ENCODE measurements at places on chromosomes 2 and 18.
A peak's percentile ranks its signal among the peaks of the same experiment; 100 is the strongest.

GRCh38 chr18:57446322-57446721 is 11.1 kb downstream of the ONECUT2 start:
- peak; percentile 66 for DNase-seq

- DNase-seq, result no peak
These were observed 228.3 kb downstream of the LDLRAD4 start for GRCh38 chr18:13446610-13447461.

DNA sequence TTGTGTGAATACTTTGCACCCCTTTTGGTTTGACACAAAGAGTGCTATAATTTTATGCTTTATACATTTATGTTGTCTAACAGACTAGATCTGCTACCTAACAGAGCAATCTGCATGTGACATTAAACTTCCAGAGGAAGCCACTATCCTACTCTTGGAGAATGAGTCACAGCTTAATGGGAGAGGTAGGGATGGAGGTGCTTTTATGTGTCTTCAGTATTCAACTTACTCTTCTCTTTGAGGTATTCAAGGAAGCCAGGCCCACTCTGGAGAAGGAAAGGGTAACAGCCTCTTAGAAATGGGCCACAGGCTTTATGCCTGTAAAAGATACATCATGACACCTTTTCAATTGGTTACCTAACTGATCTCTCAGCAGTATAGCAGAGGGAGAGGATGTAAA is 85.8 kb upstream of the NEUROD1 start:
- no peak for DNase-seq

DNA sequence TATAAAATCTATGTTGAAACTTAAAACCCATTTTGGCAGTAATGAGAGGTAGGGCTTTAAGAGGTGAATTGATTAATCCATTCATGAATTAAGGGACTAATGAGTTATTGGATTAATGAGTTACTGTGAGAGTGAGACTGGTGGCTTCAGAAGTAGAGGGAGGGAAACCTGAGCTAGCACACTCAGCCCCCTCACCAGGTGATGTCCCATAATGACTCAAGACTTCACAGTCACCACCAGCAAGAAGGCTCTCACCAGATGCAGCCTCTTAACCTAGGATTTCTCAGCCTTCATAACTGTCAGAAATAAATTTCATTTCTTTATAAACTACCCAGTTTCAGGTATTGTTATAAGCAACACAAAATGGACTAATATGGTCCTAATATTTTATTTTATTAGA is 621.7 kb upstream of the ACVR2A start:
- DNase-seq, result no peak

DNA sequence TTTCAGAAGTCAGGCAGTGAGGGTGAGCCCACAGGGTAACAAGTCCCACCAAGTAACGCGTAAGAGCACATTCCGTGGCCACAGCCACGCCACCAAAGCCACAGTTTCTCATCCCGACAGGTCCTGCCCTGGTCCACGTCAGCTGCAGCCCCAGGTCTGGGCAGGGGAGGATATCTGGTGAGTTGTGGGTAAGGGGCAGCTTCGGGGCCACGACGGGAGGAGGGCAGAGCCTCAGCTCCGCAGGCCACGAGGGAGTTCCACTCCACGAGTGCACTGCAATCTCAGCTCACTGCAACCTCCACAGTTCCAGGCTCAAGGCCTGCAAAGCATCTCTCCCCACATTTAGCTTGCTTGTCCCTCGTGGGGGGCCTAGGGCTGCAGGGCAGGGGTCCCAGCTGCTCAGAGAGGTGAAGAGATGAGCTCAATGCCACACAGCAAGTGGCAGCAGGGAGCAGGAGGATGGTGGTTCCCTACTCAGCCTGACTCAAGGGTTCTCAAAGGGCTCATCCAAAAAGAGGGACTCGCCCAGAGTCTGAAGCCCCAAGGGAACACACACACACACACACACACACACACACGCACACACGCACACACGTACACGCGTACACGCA is 12.5 kb downstream of the SNORC start:
- DNase-seq, result no peak

DNA sequence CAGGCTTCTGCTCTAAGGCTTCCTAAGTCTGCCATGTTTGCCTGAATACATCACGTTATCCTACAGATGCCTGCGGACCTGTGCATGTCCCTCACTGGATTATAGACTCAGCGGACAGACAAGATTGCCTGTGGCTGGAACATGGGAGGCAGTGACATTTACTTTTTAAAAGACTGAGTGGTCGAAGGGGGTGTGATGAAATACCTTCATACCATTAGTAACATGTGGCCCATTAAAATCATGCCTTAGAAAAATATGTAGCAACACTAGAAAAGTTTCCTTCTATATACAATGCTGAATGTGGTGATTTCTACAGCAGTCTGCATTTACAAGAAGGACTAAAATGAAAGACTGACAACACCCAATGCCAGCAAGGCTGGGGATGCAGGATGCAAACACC is 154.4 kb downstream of the ASB1 start:
- DNase-seq, result no peak

DNA sequence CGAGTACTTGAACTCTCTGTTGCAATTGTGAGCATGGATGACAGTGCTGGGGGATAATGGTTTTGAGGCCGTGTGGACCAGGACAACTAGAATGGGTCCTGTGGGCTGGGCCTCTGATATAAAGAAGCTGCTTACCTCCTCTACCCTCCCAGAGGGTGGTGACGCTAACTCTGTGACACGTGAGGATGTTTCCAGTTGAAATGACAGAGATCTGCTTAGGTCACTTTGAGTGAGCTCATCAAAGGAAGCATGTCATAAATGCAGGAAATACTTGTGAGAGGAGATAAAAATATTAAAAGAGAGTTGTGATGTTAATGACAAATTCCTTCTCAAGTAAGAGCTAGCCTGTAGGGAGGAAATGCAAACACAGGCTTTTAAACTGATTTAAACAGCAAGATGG is 16.4 kb downstream of the RMC1 start:
- DNase-seq, result no peak

DNA sequence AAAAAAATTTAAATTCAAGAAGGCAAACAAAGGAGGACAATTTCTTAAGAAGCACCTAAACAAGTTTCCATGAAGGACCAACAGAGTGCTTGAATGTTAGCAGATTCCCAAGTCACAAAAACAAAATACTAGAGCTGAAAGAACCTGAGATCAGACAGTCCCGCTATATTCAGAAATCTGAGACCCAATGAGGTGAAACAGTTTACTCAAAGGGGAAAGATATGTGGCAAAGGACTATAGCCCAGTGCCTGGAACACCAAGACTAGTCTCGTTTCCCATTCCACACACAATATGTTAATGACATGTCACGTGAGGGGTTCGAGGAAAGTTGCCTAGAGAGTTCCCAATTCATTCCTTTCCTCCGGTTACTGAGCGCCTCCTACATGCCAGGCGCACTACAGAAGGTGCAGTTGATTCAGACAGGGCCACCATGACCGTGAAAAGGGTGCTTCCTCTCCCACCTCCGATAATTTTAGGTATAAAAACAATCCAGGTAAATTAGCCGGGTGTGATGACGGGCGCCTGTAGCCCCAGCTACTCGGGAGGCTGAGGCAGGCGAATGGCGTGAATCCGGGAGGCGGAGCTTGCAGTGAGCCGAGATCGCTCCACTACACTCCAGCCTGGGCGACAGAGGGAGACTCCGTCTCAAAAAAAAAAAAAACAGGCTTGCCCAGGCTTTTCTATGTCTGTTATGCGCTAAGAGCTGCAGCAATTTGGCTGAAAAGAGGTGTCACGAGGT is 617 bp downstream of the SRBD1 start:
- DNase-seq, result peak; percentile 14

DNA sequence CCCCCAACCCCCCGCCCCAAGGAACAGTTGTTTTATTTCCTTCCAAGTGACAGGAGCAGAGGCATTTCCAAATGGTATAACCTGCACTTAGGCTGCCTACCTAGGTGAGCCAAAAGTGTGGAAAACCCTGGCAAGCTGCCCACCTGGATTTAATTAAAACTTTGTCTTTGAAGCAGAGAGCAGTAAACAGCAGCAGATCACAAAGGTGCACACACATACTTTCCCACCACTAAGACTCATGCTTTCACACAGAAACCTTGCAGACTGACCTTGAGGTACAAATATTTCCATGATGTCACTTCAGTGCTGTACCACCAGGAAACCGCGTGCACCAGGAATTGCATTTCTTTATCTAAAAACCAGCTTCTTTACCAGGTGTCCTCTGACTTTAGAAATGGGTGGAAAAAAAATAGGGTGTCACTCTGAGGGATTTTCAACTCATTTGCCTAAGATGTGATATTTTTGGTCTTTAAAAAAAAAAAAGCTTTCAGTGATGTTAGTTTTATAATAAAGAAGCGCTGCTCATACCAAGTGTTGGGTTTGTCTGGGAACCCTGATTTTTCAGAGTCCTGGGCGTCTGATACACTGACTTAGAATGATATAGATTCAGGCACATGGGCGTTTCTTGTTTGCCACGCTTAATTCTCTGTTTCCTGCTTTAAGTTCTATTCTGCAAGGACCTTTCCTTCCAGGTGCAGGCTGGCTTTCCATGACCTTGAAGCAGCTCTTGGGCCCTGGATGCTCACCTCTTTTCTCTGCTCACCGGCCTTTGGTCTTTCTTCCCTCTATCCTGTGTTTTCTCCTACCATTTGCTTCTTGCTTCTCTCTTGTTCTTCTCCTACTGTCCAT is 70.7 kb upstream of the BCL2L11 start:
- peak; percentile 44 for DNase-seq

DNA sequence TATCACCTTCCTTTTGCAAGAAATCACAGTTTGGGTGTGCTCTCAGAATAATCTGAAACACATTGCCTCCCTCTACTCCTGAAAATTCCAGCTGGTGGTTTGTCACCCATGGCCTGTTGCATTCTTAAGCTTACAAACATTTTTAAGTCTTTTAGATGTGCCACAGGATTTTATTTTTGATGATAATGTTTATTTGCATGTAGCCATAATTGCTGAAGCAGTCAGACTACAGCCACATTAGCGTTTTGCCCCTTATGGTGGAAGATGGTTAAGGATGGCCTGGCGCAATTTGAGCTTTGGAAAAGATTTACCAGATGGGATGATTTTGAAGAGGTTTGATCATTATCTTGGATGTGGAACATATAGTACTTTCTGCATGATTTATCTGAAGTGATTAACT is 439.5 kb downstream of the MEIS1 start:
- DNase-seq, result no peak

DNA sequence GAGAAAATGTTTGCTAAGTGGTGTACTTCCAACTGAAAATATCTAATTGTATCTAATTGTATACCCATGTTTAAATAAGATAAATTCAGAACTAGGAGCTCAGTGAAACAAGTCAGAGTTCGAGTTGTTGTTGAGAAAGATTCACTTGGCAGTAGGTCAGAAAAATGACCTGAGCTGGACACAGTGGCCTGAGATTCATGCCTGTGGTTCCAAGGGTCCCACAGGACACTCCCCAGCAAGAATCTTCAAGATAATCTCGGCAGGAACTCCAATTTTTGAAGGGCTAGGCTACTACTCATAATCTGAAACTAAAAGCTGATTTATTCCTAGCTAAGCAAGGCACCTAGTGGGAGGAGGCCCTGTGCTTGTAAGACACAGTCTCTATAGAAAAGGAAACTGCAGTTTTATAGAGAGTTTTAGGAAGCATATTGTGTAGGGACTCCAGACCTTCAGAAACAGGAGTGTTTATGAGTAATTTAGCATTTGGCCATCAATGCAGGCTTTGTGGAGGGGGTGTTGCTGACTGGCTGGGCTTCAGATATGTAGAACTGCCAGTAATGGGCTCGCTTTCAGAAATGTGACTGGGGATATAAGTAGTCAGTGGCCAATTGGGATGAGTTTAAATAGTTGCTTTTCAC is 43.2 kb downstream of the SP140 start:
- no peak for DNase-seq

GRCh38 chr2:22491442-22491841 is 893.5 kb upstream of the KLHL29 start:
- DNase-seq, result no peak
